Tibial nerve (tissue), 4 donors: ENCODE measurements at places on chromosomes 4 and X. TPM values are rescaled to one million over a fixed set of nuclear protein-coding genes. Genes with fewer than 3 reads are reported as not detected.

MAGEB2 gene
- not detected for total RNA-seq

TCEAL6 gene
- total RNA-seq: not detected

SYP gene
- total RNA-seq: 8.0 TPM

DNA sequence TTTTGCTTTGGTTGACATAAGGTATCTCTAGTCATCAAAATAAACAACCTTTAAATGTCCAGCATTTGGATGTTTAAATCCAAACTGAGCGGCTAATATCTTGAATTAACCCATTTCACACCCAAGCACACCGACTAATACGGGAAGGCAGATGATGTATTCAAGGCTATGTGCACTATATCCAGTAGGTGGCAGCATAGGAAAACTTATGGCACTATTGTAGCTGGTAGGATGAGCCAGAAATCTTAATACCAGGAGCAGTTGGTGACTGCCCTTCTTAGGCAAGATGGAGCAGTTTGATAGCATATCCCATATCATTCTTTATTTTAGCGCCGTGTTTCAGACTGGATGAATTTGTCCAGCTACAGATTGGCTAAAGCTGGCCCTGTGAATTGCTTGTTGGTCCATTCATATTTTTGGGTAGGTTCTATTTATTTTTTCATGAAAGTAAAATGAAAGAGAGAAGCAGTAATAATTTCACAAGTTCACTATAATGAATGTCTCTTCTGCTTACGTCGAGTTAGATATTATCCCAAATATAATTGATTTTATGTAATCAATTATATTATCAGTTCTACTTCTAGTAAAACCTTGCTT lies 24.4 kb downstream of the UCHL1 start:
- no peak for DNase-seq
- H3K36me3 ChIP-seq: no peaks in the 10 kb centered on the region
- no peak overlapping the region for H3K27ac ChIP-seq
- no peaks in the 10 kb centered on the region for H3K27me3 ChIP-seq

GBA3 gene
- not detected for total RNA-seq
